ENCODE measurements at places on chromosomes 1 and 21. TPM values are rescaled to one million over a fixed set of nuclear protein-coding genes. Genes with fewer than 3 reads are reported as not detected.
A peak's percentile ranks its signal among the peaks of the same experiment; 100 is the strongest.

GRCh38 chr1:159352436-159352835 lies 50.3 kb downstream of the FCER1A start:
- DNase-seq: no peak

Gene S100A8
- total RNA-seq: not detected

DNA sequence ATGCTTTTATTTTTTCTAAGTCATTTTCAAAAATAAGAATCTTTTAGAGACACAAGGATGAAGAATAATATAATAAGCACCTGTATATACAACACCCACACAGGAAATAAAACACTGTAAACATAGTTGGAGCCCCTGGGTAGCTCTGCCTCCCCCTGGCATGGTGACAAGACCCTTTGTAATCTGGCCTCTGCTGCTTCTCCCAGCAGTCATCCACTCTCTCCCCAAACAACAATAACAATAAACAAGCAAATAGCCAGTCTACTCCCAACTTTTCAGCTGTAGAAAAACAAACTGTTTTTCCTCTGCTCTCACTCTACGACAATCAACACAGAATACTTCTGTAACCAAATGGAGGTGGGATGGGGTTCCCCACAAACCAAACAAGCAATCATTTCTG lies 110.1 kb downstream of the CSMD2 start:
- DNase-seq: no peak

Gene PSMG1
- 51.1 TPM for total RNA-seq

Gene RGS8
- not detected for total RNA-seq

GRCh38 chr1:91870322-91870721 lies 15.6 kb downstream of the TGFBR3 start:
- no peak for DNase-seq

DNA sequence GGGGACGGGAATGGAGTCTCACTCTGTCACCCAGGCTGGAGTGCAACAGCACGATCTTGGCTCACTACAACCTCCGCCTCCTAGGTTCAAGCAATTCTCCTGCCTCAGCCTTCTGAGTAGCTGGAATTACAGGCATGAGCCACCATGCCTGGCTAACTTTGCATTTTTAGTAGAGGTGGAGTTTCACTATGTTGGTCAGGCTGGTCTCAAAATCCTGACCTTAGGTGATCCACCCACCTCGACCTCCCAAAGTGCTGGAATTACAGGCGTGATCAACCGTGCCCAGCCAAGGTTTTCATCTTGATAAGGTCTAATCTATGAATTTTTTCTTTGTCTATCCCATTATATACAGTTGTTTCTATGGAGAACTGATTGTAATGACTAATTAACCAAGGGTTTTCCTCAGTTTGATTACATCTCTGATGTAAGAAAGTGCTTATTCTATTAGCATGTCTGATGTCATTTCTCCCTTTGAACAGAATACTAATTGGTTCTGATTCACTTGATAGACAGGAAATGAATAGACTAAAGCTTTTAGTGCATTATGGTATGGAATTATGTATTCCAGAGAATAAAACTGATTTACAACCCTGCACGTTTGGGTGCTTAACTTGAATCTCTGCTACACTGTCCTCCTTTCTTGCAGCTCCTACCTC lies 11.9 kb downstream of the PACC1 start:
- DNase-seq: no peak

Gene GPATCH2
- 11.8 TPM for total RNA-seq

DNA sequence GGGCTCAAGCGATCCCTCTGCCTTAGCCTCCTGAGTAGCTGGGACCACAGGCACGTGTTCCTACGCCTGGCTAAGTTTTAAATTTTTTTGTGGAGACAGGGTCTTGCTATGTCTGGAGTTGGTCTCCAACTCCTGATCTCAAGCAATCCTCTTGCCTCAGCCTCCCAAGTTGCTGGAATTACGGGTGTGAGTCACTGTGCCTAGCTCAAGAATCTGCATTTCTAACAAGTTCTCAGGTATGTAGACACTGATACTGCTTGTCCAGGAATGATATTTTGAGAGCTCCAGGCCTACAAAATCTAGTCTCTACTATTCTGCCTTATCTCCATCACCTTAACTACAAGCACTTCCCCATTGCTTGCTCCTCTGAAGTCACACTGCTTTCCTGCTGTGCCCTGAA lies 22.3 kb downstream of the ANGPTL7 start:
- no peak for DNase-seq

Gene KCNN3
- not detected for total RNA-seq

- DNase-seq: no peak
These were observed 34.6 kb upstream of the LHX8 start for GRCh38 chr1:75099581-75099980.

DNA sequence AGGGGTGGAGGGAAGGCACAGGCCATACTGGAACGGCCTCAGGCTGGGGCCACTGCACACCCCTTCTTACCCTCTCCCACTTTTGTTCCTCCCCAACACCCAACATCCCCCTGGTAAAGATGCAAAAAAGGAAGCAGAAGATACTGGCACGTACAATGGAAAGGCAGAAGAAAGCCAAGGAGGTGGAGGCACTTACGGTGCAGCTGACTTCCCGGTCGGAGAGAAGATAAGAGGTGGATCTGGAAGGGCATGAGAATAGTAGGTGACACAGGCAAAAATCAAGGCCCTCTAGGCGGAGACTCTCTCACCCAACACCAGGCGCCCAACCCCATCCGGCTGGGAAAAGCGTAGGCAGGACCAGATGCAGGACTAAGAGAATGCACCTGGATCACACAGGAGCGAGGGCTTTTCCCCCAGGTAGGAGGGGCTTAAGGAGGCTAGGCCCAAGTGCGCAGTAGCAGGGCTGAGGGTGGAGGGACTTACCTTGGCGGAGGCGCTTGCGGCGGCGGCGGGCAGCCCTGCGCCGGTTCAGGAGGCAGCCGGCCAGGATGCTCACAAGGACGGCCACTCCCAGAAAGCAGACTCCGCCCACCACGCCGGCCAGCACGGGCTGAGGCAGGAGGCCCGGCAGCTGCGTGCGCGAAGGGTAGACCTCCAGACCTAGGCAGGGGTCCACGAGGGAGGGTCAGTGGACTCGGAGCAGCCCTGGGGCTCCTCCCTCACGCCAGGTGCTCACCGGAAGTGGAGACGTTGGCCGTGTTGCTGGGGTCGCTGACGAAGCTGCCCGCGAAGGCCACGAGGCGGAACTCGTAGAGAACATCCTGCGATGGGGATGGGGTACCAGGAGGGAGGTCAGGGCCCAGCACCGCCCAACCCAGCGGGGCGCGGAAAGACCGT lies 4.1 kb upstream of the TAGLN2 start:
- no peak for DNase-seq

- DNase-seq: no peak
These were observed 7.9 kb downstream of the ACAP3 start for GRCh38 chr1:1299686-1300351.

DNA sequence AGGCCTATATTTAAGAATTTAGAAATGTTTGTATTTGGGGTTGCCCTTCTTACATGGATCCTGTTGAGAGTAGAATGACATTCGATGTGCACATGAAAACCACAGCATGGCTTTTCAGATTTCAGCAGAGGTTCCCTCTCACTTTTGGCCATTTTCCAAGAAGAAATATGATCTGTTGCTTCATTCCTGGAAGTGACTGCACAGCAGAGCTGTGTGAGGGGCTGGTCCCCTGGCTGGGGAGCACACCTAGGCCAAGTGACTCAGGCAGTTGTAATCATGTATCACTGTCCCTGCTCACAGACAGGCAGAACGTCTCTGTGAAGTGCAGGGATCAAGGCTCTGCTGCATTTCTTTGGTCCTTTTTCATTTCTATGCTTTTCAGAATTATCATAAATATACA lies 32.3 kb downstream of the AGT start:
- DNase-seq: peak; percentile 85

Gene HES2
- not detected for total RNA-seq

DNA sequence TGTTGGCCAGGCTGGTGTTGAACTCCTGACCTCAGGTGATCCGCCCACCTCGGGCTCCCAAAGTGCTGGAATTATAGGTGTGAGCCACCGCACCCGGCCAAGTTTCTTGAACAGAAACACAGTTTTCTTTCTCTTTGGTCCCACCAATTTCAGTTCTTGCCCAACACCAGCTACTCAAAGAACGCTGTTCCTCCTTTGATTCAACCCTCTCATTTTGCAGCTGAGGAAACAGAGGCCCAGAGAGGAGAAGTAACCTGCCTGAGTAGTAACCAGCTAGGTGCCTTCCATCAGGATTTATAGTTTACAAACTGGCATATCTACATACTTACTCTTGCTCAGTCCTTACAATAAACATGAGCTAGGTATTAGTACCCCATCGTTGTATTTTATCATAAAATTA lies 119.9 kb downstream of the SYF2 start:
- DNase-seq: no peak

DNA sequence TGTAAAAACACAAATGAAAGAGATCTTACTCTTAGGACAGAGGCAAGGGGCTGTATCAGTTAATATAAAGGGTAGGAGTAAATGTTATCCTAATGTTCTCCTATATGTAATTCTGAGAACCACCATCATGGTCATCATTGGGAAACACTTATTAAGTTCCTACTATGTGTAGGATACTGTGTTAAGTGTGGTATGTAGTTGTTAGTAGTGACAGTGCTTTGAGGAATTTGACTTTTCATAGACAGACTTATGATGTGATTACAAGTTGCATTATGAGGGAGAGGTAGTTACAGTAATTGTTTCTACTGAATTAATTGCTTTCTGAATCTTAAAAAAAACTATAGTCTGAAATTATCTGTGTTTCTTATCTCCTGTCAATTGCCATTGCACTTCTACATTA lies 51.8 kb upstream of the PGD start:
- no peak for DNase-seq

Gene MIXL1
- not detected for total RNA-seq

GRCh38 chr1:55225228-55225627 lies 10.1 kb upstream of the USP24 start:
- DNase-seq: no peak

DNA sequence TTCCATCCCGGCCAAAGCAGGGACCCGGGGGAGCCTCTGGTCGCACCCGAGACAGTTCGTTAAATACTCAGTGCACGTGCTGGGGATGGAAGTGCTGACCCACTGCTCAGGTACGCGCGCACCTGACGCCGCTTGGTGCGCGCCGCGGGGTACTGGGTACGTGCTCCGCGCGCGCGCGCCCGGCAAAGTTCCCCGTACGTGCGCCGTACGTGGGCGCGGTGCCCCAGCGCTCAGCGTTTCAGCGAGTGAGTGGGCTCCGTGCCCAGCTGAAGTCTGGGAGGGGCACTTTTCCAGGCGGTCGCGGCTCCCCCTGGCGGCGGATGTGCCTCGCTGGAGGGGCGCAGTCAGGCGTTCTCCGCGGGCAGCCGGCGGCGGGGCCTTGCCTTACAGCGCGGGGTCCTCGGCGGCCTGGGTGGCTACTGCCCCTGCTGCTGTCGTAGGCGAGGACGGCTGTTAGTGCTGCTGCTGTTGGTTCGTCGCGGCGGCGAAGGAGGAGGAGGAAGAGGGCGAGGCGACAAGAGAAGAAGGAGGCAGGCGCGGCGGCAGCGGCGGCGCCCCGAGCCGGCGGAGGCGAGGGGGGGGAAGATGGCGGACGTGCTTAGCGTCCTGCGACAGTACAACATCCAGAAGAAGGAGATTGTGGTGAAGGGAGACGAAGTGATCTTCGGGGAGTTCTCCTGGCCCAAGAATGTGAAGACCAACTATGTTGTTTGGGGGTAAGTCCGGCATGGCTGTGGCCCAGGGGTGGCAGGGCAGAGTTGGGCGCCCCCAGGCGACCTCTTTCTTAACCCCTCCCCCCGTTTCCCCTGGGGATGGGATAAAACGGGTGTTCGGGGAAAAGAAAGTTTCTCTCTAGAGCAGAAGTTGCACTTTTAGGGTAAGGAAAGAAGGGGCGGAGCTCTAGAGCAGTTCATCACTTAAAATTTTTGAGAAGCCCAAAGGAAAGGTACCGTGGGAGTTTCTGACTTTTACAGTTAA lies at the start of gene CDC73:
TSS of gene CDC73 (plus strand) at position 416 of the 978 bp plus-strand sequence. CDS start at position 586, 170 bp downstream.
- peak; percentile 95 for DNase-seq

DNA sequence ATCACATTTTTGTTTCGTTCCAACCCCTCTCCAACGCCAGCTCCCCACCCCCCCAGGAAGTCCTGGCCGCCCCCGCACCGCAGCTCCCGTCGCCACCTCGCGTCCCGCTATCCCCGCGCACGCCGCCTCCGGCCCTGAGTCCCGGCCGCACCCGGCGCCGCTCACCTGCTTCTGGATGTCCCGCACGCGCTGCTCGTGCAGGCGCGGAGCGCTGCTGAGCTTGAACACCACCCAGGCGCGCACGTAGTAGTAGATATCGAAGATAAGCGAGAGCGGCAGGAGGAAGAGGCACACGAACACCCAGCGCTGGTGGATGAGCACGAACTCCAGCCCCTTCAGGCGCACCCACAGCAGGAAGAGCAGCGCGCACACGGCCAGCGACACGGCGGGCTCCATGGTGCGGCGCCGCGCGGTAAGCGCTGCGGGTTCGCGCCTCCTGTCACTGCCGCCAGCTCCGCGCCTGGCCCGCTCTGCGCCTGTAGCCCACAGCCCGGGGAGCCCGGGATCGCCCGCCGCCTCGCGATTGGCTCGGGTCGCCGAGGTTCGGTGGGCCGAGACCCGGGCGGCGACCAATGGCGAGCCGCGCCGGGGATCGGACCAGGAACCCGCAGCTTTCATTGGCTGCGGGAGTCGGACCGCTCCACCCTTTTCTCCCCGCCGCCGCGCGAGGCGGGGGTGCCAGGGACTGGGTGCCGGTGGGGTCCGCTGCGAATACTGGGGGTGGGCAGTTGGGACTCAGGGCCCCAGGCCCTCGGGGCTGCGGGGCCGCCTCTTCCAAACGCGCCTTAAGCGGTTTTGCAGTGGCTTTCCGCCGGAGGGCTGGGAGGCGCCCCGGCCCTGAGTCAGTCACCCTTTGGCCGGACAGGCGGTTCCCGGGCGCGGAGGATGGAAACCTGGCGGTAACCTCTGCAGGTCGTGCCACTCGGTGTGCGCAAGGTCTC lies at the start of gene DHCR24:
TSS of gene DHCR24 (minus strand) at position 472 of the 941 bp plus-strand sequence. CDS start at position 396, 76 bp downstream.
- peak; percentile 76 for DNase-seq

GRCh38 chr21:38392661-38393060 lies 105.6 kb downstream of the ERG start:
- DNase-seq: no peak

GRCh38 chr1:107782217-107782845 lies 182.6 kb downstream of the VAV3 start:
- DNase-seq: peak; percentile 53

GRCh38 chr1:116152577-116152943 lies 41.4 kb downstream of the MAB21L3 start:
- no peak for DNase-seq

DNA sequence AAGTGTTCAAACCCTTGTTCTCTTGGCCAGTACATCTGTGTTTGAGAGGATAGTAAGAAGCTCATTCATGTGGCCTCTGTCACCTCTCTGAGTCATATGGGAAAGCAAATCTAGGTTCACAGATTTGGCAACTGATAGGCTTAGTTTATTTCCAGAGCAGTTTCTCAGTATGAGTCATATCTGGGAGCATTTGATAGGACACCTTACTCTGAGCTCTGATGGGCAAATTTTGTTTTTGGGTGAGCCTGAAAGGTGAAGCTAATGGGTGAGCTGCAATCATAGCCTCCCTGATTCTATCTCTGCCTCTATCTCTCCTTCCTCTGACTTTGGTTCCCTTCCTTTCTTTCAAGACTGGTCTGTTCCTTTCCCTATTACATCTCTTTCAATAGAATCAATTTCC lies 134.4 kb downstream of the S1PR1 start:
- DNase-seq: peak; percentile 87

- no peak for DNase-seq
These were observed 6.5 kb upstream of the NBL1 start for GRCh38 chr1:19637606-19638005.
